NCI-H1436 (cell line): ENCODE measurements at places on chromosomes 11 and 22.

DNA sequence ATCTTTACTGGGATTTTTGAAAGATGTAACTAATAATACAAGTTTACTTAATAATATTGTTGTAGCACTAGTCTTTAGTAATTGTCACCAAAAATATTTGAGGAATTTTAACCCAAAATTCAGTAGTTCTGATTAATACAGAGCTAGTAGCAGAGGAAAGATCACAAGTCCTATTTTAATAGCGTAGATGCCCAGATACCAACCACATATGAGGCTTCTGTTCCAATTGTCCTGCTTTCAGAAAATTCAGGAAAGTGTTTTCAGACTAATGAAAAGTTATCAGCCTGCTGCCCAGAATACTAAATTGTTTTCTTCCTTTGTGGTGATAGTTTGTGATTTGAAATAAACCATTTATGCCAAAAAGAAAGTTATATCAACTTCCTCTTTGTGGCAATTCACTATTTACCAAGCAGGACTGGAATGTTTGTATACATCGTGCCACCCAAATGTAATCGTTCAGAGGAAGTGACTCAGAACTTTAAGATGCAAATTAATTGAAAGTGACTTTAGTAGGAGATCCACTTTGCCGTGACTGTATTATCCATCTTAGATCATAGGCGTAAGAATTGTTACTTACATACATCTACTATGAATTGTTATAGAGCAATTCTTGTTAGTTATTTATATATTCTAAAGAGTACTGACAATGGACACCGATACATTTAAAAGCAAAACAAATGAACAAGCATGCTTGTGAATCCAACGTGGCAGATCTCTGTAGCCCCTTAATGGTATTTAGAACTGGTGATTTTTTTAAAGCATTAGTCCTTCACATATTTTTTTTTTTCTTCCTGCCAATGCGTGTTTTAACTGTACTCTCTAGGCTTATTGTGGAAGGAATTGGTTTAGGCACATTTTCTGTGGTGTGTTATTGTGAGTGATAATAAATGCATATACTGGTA lies 231.0 kb downstream of the DDX10 start:
- no peak for DNase-seq

DNA sequence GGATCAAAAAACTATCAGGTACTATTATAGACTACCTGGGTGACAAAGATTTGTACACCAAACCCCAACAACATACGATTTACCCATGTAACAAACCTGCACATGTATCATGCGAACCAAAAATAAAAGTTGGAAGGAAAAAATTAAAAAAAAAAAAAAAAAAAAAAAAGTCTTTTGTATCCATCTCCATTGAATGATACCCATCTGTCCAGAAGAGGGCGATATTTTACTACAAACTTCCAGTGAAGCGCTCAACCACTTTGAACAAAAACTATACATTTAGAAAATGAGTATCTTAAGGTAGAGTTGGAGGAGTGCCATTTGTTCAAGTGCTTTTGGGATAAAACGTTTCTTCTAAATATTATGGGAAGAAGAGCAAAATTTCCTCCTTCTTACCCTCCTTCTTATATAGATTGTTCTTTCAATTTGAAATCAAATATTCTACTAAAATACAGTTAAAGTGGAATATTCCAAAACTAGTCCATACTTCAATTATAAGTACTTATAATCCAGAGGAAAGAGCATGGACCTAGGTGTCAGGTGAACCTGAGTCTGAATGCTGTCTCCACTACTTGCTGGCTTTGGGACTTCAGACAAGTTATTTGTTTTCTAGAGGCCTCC lies 23.3 kb downstream of the ARL14EP start:
- DNase-seq: peak; percentile 37

DNA sequence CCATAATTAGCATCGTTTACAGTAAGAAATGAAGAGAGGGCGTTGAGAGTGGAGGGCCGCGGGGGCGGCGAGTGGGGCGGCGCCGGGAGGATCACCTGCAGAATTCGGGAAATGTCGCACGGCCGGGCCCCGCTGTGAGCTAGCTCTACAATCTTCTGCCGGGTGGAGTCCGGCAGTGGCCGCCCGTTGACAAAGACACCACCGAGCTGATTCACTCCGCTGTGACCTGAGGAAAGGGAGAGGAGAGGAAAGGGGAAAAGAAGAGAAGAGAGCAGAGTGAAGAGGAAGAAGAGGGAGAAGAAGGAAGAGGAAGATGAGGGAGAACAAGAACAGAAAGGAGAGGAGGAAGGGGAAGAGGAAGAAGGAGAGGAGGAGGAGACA lies 8.5 kb downstream of the PAX6 start:
- DNase-seq: no peak

DNA sequence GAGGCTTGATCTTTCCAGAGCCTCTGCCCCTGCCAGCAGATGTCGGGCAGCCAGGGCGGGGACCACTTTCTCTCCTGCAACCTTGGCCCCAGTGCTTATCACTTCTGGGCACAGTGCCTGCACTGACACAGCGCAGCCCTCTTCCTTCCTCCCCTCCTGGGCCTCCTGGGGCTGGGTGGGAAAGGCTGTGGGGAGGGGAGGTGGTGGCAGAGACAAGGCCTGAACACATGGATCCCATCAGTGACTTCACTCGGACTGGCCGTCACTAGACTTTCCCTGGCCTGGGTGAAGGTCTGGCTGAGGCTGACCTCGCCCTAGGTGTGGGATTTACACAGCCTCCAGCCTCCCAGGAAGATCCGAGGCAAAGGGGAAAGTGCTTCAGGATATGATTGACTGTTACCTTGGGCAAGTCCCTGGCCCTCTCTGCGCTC lies 68.1 kb downstream of the LRRC32 start:
- no peak for DNase-seq
